Transverse colon (tissue), 4 donors: ENCODE measurements at places on chromosomes 5 and 9.

GRCh38 chr9:68709291-68710110, 4.5 kb downstream of the PIP5K1B start:
- no peak overlapping the region for H3K27ac ChIP-seq
- H3K4me1 ChIP-seq: no peaks in the 10 kb centered on the region
- no peaks in the 10 kb centered on the region for H3K36me3 ChIP-seq

DNA sequence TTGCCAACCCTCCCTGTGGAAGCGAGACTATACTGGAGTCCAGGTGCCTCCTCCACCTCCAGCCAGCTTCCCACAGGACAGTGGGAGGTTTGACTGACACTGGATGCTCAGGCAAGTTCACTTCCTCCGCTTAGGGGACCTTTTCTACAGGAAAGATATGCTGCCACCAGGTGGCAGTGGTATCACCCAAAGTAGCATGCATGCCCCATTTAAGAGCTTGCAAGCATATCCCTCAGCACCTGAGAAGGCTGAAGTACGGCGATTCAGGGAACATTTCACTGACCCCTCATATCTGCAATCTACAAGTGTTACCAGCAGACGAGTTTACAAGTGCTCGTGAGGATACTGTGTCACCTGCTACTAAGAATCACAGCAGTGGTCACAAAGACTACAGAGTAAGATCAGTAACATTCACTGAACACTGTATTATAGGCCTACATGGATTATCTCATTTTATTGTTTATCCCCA, 75.5 kb downstream of the KLHL3 start:
- H3K4me1 ChIP-seq: no peaks in the 10 kb centered on the region
- no peak overlapping the region for H3K27ac ChIP-seq
- peak; percentile 74 for DNase-seq
- H3K4me3 ChIP-seq: no peak overlapping the region
- no peaks in the 10 kb centered on the region for H3K27me3 ChIP-seq

- H3K4me3 ChIP-seq: no peak overlapping the region
- H3K36me3 ChIP-seq: no peaks in the 10 kb centered on the region
- H3K27ac ChIP-seq: no peak overlapping the region
- DNase-seq: no peak
Measured at GRCh38 chr5:112117551-112117950, 301.5 kb downstream of the EPB41L4A start.

DNA sequence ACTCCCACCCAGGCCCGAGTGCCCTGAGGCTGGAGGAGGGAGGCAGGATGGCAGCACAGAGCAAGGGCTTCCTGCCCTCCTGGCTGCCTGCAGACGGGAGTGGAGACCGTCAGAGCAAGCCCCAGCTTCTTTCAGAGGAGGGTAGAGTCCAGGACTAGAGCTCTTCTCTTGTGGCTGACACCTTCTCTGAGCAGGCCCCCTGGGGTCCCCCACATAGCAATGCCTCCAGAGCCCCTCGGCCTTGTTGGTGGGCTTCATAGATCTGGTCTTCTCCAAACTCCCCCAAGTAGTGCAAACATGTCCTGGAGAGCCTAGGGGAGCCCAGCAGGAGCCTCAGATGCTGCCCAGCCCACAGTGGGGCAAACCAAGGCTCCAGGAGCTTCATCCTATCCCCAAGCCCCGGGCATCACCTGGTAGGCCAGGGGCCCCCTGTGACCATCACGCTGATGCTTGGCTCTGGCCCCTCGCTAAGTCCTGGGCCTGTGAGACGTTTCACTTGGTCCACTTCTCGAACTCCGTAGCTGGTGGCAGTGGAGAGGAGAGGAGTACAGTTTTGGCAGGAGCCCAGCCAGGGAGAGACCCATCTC, 2.0 kb downstream of the MZB1 start:
- no peak for DNase-seq
- H3K4me1 ChIP-seq: peaks cover 50% of the 10 kb centered on the region
- no peaks in the 10 kb centered on the region for H3K27me3 ChIP-seq
- no peak overlapping the region for H3K4me3 ChIP-seq
- H3K27ac ChIP-seq: peak overlapping the region; percentile 75

DNA sequence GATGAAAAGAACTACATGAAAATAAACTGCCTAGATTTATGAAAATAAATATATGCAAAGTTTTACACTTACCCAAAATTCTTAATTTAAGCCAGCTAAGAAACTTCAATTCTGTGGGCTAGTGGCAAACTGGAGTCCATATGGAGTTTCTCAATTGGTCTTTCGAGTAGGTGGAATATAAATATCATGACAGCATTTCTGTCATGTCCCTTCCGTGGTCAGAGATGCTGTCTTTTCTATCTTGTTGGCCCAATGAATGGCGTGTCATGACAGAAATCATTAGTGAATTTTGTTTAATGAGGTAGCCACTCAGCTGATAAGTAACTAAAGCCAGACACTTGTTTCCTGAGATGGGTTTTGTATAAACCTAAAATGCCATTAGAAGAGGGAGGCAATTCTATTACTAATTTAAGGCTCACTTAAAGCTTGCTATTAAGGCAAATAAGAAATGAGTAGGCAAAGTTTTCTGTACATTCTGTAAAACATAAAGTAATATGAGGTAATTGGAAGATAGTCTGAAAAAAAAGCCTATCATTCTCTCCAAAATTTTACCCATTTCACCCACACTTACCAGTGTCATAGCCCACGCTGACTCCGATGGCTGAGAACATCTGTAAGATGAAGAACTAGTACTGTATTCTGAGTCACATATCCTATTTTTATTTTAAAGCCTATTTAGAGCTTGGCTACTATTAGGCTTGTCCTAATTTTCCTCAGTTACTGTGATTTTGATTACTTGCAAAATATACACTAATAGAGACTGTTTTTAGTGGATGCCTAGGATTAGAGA, 419.3 kb upstream of the MEF2C start:
- no peak overlapping the region for H3K4me3 ChIP-seq
- H3K27me3 ChIP-seq: no peaks in the 10 kb centered on the region
- no peak for DNase-seq
- H3K27ac ChIP-seq: no peak overlapping the region
- H3K4me1 ChIP-seq: no peaks in the 10 kb centered on the region
- H3K36me3 ChIP-seq: no peaks in the 10 kb centered on the region

DNA sequence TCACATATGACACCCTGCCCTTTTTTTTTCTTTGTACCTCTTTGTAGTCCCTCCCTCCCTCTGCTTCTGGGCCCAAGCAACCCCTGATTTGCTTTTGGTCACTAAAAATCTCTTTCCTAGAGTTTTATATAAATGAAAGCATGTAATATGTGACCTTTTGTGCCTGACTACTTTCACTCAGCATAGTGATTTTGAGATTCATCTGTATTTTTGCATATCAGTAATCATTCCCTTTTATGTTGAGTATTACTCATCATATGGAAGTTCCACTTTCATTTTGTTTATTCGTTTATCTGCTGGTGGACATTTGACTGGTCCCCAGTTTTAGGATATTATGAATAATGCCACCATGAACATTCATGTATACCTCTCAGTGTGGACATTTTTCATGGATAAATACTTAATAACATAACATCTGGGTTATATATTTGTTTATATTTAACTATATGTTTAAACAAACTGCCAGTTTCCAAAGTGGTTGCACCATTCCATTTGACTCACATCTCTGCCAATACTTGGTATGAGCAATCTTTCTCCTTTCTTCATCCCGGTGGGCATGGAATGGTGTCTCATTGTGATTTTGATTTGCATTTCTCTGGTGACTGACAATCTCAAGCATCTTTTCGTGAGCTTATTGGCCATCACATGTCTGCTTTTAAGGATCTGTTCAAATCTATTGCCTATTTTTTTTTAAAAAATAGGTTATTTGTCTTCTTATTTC, 115.7 kb upstream of the S1PR3 start:
- H3K27me3 ChIP-seq: no peaks in the 10 kb centered on the region
- H3K4me3 ChIP-seq: no peak overlapping the region
- H3K27ac ChIP-seq: no peak overlapping the region
- DNase-seq: no peak
- no peaks in the 10 kb centered on the region for H3K36me3 ChIP-seq
- H3K4me1 ChIP-seq: no peaks in the 10 kb centered on the region

DNA sequence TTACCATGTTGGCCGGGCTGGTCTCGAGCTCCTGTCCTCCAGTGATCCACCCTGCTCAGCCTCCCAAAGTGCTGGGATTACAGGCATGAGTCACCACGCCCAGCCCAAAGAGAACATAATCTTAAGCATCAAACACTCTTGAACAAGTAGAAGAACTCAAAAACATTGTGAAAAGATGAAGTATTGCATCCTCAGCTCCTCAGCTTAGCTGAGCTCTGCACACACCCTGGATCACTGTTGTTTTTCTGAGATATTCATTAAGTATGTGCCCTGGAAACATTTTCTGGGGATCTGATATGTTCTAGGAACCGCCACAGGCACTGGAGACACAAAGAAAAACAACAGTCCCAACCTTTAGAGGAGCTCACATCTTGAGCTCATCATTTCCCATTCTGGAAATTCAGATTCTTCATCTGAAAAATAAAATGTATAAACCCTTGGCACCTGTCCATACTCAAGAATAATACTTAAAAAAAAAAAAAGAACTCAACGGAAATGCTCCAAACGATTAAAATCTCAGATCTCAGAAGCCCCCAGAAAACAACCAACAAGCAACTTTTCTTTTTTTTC, 62.2 kb upstream of the ZNF462 start:
- H3K36me3 ChIP-seq: no peaks in the 10 kb centered on the region
- no peak overlapping the region for H3K27ac ChIP-seq
- H3K27me3 ChIP-seq: no peaks in the 10 kb centered on the region
- no peak for DNase-seq
- peaks cover 21% of the 10 kb centered on the region for H3K4me1 ChIP-seq

DNA sequence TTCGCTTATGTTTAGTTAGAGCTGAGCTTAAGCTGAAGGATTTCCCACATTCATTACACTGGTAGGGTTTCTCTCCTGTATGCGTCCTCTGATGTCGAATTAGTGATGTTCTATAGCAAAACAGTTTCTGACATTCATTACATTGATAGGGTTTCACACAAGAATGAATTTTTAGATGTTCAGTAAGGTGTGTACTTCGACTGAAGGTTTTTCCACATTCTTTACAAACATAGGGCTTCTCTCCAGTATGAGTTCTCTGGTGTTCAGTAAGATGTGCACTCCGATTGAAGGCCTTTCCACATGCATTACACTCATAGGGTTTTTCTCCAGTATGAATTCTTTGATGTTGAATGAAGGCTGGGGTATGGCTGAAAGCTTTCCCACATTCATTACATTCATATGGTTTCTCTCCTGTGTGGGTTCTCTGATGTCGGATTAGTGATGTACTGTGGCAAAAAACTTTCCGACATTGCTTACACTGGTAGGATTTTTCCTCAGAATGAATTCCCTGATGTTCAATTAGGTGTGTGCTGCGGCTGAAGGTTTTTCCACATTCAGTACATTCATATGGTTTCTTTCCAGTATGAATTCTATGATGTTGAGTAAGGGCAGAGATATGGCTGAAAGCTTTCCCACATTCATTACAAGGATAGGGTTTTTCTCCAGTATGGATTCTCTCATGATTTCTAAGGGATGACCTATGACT, 14.6 kb downstream of the ZNF883 start:
- H3K4me1 ChIP-seq: no peaks in the 10 kb centered on the region
- no peaks in the 10 kb centered on the region for H3K27me3 ChIP-seq
- H3K27ac ChIP-seq: no peak overlapping the region
- no peak overlapping the region for H3K4me3 ChIP-seq

DNA sequence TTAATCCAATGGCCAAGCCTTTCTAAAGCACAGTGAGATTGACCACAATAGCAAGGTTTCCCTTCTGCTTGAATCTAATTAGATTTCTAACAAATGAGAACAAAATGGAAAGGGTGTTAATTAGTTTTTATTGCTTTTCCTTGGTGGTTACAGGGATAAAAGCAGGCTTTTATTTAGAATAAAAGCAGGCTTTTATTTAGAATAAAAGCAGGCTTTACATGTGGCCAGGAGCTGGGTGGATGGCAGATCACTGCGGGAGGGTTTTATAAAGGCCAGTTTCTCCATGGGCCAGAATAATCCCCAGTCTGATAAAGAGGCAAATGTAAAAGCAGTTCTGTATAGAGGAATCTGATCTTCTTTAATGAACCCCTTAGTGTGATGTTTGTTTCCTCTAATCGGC, 470.2 kb downstream of the TMEM232 start:
- H3K4me3 ChIP-seq: no peak overlapping the region
- H3K27ac ChIP-seq: no peak overlapping the region
- H3K27me3 ChIP-seq: no peaks in the 10 kb centered on the region
- no peak for DNase-seq

GRCh38 chr5:158126442-158127405, 267.8 kb upstream of the CLINT1 start:
- DNase-seq: no peak
- no peaks in the 10 kb centered on the region for H3K4me1 ChIP-seq
- H3K27ac ChIP-seq: no peak overlapping the region
- H3K4me3 ChIP-seq: no peak overlapping the region
- H3K36me3 ChIP-seq: no peaks in the 10 kb centered on the region

DNA sequence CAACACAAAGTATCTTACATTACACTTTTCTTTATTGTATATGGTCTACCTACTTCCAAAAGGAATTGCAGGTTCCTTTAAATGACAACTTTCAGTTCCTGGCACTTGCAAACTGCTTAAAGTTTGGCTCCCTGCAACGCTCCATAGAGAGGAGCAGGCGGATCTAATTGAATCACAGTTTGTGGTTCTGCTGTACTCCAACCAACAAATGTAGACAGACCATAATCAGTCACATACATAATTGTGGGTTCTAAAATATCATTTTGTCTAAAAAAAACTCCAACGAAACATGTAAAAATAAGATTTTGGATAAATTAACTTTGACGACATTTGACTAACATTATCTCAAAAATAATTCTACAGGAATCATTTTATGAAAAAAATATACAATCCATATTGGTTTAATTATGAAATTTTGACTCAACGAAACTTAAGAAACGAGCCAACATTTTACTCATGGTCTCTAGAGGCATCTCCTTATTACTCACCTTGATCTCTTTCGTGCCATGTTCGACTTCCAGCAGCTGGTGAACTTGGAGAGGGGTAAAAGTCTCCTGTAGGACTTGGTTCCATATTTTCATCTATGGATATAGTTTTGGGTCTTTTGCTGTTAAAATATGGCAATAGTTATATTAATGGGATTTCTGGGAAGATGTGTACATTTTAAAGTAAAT, 167.6 kb downstream of the NFIB start:
- H3K4me3 ChIP-seq: no peak overlapping the region
- DNase-seq: no peak
- no peaks in the 10 kb centered on the region for H3K27me3 ChIP-seq
- no peaks in the 10 kb centered on the region for H3K4me1 ChIP-seq

GRCh38 chr5:170628028-170628427, 124.2 kb downstream of the KCNIP1 start:
- H3K4me3 ChIP-seq: no peak overlapping the region
- no peak for DNase-seq
- no peak overlapping the region for H3K27ac ChIP-seq
- H3K27me3 ChIP-seq: no peaks in the 10 kb centered on the region

DNA sequence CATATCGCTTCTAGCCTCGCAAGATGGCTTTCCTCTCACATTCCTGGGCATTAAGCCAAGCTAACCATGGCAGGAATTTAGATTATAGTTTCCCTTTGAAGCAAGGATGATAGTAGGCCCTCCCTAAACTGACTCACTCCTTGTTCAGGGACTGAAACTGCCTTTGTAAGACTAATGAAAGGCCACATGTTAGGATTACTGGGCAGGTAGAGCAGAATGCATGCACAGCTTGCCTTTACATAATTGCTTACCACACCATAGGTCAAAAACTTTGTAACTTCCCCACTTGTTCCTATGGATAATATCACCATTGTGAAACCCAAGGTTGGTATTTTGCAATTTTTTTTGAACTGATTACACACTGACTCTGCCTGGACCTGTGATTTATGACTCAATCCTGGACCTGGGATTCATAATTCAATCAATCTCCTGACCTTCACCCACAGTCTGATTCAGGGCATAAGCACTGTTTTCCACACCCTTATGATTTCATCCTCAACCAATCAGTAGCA, 41.0 kb upstream of the PRDM9 start:
- no peak overlapping the region for H3K4me3 ChIP-seq
- no peak for DNase-seq
- no peaks in the 10 kb centered on the region for H3K36me3 ChIP-seq
- H3K4me1 ChIP-seq: no peaks in the 10 kb centered on the region
- no peaks in the 10 kb centered on the region for H3K27me3 ChIP-seq
- no peak overlapping the region for H3K27ac ChIP-seq
